ENCODE measurements at places on chromosomes 16 and 17.

GRCh38 chr17:70517816-70518215 lies 348.5 kb downstream of the KCNJ2 start:
- DNase-seq, result no peak

- no peak for DNase-seq
Measured at GRCh38 chr17:65533056-65533745, 28.2 kb downstream of the AXIN2 start.

GRCh38 chr16:78972006-78972405 lies 628.5 kb downstream of the MAF start:
- DNase-seq, result peak; percentile 13

DNA sequence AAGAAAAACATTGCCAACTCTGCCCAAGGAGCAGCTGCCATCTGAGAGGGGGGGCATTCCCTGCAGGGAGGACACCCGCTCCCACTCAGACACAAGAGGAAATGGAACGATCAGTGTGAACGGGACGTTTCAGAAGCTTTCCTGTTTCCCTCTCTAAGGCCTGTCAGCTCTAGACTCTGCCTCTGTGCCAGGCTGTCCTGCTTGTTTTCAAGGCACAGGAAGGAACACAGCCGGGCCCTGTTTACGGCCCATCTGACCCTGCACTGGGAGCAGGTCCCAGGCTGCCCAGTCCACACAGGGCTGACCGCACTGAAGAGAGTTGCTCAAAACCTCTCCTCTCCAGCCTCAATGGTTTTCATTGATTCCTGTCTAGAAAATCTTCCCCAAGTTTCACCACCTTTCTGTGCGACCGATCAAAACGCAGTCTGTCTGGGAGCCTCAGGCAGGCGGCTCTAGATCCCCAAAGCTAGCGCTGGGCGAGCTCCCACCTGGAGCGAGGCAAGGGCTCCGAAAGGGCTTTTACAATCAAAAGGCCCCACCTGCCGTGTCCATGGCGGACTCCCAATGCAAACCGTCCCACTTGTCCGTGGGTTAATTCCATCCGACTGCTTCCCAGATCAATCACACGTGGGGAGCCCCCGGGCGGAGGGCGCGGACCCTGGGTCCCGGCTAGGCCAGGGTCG lies 1.5 kb downstream of the PIEZO1 start:
- DNase-seq, result no peak

- no peak for DNase-seq
Measured at GRCh38 chr16:25020112-25020631, 5.0 kb upstream of the ARHGAP17 start.

DNA sequence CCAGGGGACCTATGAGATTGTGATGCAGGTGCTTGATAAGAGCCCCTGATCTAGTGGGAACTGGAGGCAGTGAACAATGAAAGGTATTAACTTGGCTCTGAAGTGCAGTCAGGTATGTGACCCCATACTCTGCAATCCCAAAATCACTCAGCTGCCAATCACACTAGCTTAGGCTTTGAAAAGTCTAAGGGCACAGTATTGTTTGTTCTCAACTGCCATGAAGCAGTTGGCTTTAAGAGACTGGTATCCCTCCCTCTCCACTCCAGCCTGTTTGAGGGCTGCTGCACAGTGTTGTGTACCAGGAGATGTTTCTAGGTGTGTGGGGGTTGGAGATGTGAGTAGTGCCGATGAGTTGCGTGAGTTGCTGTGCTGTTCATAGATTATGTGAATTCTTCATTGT lies 2.4 kb downstream of the YPEL2 start:
- DNase-seq, result no peak

DNA sequence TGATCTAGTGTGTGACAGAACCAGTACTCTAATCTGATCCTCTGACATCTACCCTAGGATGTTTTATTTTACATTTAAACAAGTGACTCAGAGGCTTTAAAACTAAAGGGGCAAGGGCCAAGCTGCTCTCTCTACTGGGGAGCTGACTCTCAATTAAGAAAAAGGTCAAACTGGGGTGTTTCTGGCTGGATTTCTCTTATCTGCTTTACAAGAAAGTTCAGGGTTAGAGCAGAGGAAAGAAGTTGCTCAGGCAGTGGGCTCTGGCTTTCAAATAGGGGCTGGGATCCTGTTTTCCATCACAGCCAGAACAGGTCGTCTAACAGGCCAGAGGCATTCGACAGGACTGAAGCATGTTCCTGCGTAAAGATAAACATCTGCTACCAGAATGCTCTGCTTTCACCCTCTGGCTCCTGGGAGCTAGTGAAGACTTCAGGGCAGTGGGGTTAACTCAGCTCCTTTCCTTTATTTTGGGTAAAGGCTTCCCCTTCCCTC lies 8.5 kb downstream of the MMP28 start:
- peak; percentile 17 for DNase-seq

DNA sequence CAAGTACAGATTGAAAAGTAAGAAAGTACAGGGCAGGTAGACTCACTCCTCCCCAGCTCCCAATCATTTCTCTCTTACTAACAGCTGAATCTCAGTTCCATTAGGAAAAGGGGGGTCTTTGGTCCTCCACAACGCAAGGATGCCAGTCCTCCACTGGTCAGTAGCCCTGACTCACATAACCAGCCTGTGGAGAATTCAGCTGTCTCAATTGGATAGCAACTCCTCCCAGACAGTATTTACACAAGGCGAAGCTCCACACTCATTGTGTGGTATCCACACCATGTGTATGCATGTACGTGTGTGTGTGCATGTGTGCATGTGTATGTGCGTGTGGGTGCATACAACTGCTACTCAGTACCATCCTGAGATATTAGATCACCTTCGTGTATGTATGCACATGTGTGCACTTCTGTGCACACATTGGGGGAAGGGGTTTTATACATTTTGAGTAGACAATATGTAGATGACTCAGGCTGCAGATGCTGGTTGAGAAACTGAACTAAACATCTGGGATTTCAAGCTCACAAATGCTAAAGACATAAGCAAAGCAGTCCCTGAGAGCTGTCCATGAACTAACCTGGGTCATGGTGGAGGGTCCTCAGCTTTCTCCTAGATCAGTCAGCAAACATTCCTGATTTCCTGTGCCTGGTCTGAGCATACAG lies 240.1 kb downstream of the SLC39A11 start:
- DNase-seq, result no peak

DNA sequence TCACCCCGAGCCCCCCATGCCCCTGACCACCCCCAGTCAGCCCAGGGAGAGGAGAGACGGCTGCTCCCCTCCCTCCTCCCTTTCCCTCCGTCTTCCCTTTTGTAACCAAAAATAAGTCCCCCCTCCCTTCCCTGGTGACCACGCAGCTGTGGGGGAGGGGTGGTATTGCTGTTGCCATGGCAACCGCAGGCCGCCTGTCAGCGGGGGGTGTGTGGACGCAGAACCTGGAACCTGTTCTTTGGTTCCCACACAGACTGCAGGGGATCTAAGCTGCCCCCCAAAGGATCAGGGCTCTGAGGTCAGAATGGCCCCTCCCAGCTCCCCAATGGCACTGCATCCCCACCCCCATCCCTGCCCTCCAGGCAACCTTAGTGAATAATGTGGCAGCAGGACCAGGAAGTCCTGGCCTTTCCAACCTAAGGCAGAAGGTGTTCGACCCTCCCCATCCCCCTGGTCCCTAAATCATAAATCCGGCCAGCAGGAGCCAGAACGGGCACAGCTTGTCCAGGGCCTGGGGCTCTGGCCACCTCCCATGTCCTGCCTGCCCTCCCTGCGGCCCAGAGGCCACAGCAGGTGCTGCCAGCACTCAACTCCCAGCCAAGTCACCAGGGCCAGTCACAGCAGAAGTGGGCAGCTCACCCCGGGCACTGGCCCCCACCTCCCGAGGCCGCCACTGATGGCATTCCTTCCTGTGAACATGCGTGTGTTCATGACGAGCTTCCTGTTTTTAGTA lies 12.0 kb downstream of the CA4 start:
- no peak for DNase-seq

DNA sequence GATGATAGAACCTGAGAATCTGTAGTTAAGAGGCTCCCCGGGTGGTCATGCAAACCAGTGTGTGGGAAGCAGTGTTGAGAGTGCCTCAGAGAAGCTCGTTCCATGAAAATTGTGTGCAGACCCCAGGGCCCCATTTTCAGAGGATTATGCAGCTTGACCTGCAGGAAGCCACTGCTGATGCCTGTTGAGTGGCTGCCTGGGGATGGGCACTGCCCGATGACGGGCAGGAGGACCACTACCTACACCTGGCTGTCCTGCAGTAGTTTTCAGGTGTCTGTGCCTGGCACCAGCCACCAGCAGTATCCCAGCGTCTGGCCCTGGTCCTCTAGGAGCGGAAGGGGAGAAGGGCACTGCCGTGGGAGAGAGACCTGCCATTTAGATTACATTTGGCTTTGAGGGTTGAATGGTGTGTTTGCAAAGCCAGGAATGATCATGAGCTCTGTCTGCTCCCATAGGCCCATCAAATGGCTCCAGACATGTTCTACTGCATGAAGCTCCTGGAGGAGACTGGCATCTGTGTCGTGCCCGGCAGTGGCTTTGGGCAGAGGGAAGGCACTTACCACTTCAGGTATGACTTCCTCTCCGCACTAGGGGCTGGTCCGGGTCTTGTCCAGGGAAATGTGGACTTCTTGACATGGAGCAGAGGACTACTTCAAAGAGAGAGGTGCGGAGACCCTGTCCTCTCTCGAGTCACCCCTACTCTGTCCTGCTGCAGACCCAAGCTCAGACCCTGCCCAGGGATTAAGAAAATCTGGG lies 42.5 kb downstream of the GPT2 start:
- no peak for DNase-seq

GRCh38 chr16:987906-988305 lies 6.3 kb downstream of the SOX8 start:
- DNase-seq, result no peak

- DNase-seq, result peak; percentile 63
Measured at GRCh38 chr17:49193513-49194296, 16.7 kb downstream of the GNGT2 start.

DNA sequence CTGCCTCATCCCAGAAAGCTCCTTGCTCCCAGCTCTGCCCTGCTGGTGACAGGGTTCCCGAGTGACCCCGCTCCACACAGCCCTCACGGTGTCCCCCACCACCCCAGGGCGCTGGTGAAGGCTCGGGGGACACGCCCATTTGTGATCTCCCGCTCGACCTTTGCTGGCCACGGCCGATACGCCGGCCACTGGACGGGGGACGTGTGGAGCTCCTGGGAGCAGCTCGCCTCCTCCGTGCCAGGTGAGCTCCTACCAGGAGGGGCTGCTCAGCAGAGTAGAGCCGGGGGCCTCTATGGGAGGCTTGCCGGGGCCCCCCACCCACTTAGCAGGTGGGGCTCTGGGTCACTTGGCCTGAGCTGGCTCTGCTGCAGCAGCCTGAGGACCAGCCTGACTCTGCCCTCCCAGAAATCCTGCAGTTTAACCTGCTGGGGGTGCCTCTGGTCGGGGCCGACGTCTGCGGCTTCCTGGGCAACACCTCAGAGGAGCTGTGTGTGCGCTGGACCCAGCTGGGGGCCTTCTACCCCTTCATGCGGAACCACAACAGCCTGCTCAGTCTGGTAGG lies 11.2 kb downstream of the GAA start:
- DNase-seq, result no peak

DNA sequence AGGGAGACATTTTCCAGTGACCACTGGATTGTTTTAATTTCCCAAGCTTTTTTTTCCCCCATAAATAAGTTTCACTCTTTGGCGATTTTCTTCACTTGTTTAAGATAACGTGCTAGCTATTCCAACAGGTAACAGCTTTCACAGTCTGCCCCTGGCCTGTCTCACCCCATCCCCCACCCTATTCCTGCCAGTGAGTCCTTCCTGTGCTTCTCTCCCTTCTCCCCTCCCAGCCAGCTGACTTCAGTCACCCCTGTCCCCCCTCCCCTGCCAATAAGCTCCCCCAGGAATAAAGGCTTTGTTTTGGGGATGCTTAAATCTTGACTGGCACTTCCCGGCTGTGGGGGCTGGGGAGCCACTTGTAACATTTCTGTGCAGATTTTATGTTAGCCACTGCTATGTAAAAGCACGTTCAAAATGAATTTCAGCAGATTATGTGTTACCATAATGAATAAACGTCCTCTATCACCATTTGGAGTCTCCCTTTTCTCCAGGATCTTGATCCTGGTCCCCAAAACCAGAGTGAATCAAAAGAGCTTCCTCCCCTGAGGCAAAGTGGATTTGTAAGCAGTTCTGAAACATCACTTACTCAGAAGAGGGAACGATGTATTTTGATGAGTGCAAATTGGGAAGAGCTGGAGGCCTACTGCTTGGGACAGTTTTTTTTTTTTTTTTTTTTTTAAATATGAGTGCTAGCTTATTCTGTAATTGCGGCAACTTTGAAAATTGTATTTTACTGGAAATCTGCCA lies 58.2 kb downstream of the IGF2BP1 start:
- no peak for DNase-seq

DNA sequence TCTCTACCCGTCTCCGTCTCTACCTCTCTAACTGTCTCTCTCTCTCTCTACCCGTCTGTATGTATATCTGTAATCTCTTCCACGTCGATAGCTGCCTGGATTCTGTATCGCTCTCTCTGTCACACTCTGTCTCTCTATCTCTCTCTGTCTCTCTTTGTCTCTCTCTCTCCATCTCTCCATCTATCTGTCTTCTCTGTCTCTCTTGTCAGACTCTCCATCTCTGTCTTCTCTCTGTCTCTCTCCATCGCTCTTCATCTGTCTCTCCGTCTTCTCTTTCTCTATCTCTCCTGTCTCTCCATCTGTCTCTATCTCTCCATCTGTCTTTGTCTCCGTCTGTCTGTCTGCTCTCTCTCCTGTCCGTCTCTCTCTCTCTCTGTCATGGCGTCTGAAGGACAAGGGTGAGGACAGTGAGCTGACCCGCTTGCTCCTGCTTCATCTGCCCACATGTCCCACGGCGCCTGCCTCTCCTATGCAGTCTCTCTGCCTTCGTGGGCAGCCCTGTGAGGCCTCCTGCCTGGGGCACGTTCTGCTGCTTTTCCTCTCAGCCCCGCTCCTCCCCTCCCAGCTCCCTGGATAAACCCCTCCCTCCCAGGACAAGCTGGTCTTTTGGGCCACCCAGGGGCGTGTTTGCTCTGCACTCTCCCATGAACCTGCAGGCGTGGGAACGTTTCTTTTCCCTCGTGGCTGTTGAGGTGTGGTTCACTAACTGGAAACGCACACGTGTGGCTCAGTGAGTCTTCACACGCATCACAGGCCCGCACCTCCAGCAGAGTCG lies 18.9 kb downstream of the ACSF3 start:
- no peak for DNase-seq

GRCh38 chr17:46868689-46869187 lies 17.4 kb downstream of the WNT9B start:
- no peak for DNase-seq

GRCh38 chr16:29310852-29311314 lies 95.6 kb downstream of the NPIPB11 start:
- DNase-seq, result no peak

- DNase-seq, result no peak
Measured at GRCh38 chr17:60223456-60223855, 73.7 kb downstream of the CA4 start.

- DNase-seq, result no peak
Measured at GRCh38 chr16:801584-802363, 1.2 kb upstream of the GNG13 start.

Data from NCI-H2171 treated with DMSO at 0.1 percent for 48 hours (cell line).